ENCODE measurements at places on chromosomes 2 and 18.

DNA sequence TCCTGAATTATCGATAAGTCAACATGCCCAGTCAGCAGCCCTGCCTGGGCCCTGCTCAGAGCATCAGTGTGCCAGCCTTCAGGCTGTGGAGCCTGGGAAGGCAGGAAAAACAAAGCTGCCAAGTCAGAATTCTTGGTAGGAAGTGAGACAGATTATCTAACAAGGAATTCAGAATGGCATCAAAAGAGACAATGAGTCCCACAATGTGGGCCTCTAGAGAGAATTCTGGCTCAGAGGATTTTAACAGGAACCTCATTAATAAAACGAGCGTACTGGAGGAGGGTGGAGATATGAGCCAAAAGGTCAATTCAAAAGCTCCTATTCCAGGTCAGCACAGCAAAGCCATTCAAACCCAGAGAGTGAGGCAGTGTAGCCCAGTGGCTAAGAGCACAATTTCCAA lies 327.6 kb upstream of the MMADHC start:
- DNase-seq = no peak

GRCh38 chr2:135985826-135986393 lies 484 bp upstream of the DARS1 start:
- DNase-seq = no peak

GRCh38 chr2:134739879-134740301 lies 21.1 kb upstream of the TMEM163 start:
- DNase-seq = no peak

- no peak for DNase-seq
Observed at GRCh38 chr2:85119900-85120299, 13.3 kb upstream of the TCF7L1 start.
